ENCODE measurements at places on chromosomes 11 and 22. TPM values are rescaled to one million over a fixed set of nuclear protein-coding genes. Genes with fewer than 3 reads are reported as not detected.

CCDC81 gene
- 0.23 TPM for total RNA-seq

A4GALT gene
- total RNA-seq = 60.2 TPM

B3GAT1 gene
- not detected for total RNA-seq

MMP13 gene
- total RNA-seq = not detected

MIAT gene
- total RNA-seq = 0.19 TPM

CCDC15 gene
- 2.9 TPM for total RNA-seq

Measured in dermis blood vessel endothelial cell (primary cell).